NCI-H345 (cell line): ENCODE measurements at places on chromosomes 16 and 17.
A peak's percentile ranks its signal among the peaks of the same experiment; 100 is the strongest.

GRCh38 chr16:5506021-5506420 lies 408.4 kb upstream of the EEF2KMT start:
- DNase-seq = no peak

DNA sequence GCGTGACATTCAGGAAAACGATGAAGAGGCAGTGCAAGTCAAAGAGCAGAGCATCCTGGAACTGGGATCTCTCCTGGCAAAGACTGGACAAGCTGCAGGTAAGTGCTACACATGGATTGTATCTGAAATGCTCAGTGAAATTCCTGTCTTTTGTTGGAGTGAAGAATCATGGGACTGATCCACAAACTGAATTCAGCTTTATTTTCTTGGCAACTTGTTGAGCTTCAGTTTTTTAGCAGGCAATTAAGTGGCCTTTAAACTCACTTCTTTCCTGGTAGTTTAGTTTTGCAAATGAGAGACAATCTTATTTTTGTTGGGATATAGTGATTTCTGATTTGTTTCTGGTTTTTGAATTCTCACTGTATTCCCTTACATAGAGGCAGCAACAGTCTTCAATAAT lies 2.6 kb downstream of the PSMD11 start:
- no peak for DNase-seq

DNA sequence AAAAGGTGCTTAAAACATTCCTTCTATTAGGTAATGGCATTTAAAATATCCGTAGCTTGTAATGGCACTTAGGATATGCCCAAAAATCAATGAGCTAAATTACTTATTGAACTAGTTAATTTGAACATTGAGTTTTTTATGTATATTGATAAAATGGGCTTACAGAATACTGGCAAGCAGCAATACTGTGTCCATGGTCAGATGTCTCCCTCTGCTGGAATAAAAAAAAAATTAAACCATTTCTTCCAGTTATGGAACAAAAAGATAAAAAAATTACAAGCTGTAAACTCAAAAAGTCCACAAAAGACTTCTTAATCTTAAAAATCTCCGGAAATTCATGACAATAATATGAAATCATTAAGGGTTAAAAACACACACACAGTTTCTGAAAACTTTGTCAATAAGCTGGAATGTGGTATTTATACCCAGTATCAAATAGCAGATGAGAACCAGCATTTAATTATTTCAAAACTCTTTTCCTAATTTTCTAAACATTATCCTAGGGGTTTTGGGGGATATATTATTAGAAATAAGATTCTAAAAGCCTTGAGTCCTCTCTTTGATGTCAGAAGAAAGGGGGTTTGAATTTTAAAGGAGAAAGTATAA lies 21.5 kb upstream of the PSMD7 start:
- peak; percentile 37 for DNase-seq

DNA sequence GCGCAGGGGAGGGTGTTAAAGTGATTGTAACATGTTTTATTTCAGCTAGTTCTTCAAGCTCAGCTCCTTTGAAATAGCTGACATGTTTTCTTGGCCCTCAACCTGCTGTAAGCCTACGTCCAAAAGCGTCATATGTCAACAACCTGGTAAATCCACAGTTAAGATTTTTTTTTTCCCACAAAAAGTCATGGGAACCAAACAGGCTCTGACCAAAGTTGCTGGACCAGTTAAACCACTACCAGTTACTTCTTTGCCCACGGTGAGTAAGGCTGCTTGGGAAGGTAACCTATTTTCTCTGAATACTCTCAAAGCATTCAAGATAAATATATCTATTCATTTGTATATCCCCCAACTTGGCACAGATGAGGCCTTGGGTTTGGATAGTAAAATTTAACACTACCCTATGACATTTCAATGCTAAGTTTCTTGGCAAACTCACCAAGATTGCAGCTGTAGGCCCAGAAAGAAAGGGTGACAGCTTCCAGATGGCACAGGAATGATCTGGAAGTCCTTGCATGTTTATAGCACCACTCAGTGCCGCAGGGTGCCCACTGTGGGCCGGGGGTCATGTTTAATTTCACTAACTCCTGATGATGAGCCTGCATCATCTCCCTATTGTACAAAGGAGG lies 166.2 kb downstream of the XYLT1 start:
- DNase-seq = no peak

DNA sequence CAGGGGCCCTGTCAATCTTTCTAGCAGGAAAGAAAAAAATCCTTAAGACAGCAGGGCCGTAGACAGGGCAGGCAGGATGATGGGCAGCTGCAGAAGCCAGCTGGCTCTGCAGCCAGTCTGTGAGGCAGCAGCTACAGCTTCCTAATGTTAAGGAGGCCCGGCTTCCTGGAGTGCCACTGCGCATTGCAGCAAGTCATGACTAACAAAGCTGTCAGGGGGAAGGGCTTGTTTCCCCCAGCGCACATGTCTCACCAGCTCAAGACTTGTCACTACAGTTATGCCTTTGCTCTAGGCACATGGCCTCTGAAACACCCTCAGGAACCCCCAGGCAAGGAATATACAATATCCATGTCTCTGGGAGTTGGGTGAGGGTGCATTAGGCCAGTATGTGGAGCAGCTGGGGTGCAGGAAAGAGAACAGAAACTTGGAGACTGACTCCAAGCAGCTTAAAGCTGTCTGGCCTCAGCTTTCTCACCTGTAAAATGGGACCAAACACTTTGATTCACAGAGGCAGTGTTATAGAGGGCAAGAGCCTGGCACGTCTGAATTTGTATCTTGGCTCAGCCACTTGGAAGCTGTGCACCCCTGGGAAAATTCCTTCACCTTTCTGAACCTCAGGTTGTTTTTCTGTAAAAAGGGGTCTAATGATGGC lies 220.0 kb downstream of the HAPSTR1 start:
- no peak for DNase-seq

DNA sequence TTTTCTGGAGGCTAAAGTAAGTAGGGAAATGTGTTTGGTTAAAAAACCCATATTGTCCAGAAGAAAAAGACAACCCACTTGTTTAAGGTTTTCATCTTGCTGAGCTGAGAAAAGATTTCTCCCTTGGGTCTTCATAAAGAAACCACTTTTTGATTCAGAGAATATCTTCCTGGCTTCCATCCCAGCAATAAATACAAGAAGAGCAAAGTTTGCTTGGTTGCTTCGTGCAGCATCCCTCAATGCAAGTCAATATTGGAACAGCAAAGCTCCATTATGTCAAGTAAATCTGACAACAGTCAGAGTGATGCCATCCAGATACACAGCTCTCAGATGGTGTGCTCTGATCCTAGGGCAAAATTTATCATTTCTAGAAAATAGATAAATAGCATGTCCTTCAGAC lies 118.9 kb upstream of the PIRT start:
- DNase-seq = no peak

GRCh38 chr16:28823291-28823872 lies 583 bp downstream of the ATXN2L start:
- DNase-seq = no peak

DNA sequence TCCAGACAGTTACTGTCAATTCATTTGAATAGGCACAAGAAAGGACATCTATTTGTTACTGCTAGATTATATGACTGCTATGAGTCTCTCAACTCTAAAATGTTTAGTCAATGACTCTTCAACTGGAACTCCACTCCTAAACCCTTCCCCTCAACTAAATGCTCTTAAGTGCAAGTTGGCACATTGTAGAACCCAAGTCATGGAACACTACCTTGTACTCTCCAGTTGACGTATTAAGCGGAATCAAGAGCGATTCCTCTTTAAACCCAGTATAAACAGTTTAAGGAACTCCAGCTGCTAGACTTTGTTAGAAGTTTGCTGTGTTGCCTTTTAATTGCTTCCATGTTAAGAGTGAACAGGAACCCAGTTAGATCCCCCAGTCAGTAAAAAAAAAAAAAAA lies 44.6 kb downstream of the STH start:
- DNase-seq = no peak

GRCh38 chr16:19127205-19127604 lies 13.4 kb downstream of the ITPRIPL2 start:
- no peak for DNase-seq

- no peak for DNase-seq
Measured at GRCh38 chr16:50528820-50529219, 19.4 kb upstream of the NKD1 start.

DNA sequence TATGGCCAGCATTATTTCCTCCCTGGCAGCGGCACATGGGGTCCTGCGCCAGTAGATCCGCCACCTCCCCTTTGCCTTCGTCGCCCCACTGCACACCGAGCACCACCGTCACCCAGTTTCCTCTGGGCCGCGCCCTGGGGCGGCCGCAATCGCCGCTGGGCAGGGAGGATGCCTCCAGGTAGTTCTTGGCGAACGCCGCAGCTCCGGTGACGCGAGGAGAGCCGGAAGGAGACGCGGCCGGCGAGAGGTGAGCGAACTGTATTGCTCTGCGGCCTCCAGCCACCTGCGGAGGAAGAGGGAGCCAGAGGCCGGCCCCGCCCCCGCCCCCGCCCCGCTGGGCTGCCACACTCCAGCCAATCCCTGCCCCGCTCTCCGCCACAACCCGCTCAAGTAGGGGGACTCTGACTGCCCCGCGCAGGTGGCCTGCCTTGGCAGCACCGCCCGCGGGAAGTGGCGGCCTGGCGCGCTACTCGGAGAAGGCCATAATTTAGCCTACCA lies 11.8 kb upstream of the SLFN13 start:
- DNase-seq = peak; percentile 42
